ENCODE measurements at places on chromosomes 3 and 15.

GRCh38 chr3:112134335-112135124 is 1.5 kb upstream of the GCSAM start:
- no peak for DNase-seq

DNA sequence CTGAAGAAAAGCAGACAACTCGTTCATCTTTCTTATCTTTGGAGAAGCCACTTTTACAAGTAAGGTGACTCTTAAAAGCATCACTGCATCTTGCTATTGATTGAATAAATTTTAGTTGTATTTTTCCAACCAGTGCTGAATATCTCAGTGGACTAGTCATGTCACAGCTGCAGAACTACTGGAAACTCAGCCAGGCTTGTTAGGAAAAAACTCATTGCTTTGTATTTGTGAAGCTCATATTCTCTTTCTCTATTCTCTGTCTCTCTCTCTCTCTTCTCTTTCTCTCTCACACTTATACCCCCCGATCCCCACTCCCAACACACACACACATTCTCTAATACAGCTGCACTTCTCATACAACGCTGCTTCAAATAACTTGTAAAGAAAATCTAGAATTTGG is 104.3 kb downstream of the WDR76 start:
- no peak for DNase-seq

- no peak for DNase-seq
Observed at GRCh38 chr3:65532749-65533148, 506.0 kb downstream of the MAGI1 start.

- DNase-seq, result no peak
Observed at GRCh38 chr15:65772930-65773329, 19.2 kb downstream of the DENND4A start.

GRCh38 chr15:44482090-44482489 is 54.7 kb downstream of the CTDSPL2 start:
- no peak for DNase-seq

- DNase-seq, result no peak
Observed at GRCh38 chr3:1727242-1727641, 371.4 kb upstream of the CNTN4 start.

- DNase-seq, result no peak
Observed at GRCh38 chr3:58518291-58518789, 18.6 kb downstream of the ACOX2 start.

GRCh38 chr15:78507831-78508160 is 419 bp downstream of the HYKK start:
- peak; percentile 1 for DNase-seq

DNA sequence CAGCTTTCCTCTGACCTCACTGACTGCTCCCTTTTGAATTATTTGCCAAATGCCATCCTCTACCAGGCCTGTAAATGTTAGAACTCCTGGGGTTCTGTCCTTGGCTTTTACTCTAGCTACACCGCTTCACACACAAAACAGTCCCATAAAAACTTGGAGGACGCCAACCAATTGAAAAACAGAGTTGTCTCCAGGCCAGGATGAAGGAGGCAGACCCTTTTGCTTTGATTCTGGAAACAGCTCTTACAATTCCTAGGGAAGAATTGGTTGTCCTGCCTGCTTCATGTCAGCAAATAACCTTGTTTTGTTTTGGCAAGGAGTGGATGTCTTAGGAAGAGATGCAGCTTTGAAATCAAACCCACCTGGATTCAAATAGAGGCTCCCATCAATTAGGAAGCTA is 375.5 kb downstream of the UNC13C start:
- DNase-seq, result no peak

DNA sequence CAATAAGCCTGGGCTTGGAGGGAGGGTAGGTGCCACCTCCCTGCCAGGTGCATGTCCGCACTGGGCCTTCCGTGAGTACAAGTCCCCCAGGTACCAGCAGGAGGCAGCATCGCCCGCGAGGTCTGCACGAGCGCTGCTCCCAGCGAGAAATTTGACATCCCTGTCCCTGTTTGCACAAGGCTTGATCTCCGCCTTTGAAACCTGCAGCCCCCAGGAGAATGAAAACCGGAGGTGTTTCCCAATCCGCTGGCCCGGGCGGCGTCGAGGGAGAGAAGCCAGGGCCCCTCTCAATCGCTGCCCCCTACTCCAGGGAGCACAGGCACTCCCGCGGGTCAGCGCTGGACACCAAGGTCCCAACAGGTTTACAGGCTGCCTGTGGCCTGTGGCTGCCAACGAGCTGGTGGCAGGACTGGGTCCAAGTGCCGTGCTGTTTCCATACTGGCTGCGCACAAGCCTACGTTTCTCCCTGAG is 961 bp downstream of the HAPLN3 start:
- peak; percentile 16 for DNase-seq

- DNase-seq, result no peak
Observed at GRCh38 chr15:39770748-39771689, 11.6 kb downstream of the FSIP1 start.

- DNase-seq, result no peak
Observed at GRCh38 chr3:49316696-49317457, 23.0 kb downstream of the USP4 start.

GRCh38 chr3:46923559-46924350 is 46.2 kb downstream of the PTH1R start:
- DNase-seq, result no peak

DNA sequence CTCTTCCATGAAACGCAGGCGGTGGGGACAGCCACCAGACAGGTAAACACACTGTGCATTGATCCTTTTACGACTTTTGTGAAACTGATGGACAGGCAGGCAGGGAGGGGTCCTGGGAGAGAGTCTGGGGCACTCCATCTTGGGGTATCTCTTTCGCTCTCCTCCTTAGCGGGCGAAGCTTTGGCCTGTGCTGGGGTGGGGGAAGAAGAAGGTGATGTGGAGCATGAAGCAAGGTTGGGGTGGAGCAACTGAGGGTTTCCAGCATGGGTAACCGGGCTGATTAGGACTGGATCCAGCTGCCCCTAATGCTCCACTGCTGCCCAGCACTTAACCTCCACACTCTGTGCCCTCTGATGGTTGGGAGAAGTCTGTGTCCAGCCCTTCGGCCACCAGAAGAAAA is 25.6 kb downstream of the MUC20 start:
- no peak for DNase-seq

DNA sequence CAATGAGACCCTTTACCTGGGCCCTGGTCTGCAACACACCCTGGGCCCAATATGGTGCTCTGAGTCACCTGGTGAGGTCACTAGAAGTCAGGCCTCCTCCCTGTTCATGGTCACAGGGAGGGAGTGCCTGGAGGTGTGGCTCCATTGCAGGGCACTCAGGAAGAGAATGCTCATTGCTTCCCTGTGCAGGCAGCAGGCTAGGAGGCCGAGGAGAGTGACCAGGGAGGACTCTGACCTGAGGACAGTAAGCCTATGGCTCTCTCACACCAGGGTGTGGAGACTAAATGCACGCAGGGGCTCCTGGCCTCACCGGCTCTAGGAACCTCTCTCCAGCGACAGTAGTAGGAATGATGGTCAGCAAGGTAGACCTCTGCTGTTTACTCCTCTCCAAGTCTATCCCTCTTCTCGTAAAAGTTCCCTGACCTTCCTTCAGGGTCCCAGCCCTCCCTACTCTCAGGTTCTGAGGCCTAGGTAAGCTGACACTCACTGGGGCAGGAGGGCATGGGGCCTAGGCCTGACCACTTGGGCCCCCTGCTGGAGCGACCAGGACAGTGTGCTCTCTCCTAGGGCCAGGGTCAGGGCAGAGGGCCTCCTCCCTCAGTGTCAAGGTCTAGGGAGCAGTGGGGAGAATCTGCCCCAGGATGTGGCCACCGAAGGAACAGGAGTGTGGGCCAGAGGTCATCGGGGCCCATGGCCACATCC is 9.6 kb upstream of the SLCO2A1 start:
- DNase-seq, result no peak

GRCh38 chr15:90871716-90872485 is 3.5 kb downstream of the FURIN start:
- DNase-seq, result peak; percentile 14

GRCh38 chr3:139778682-139779233 is 101.0 kb upstream of the NMNAT3 start:
- no peak for DNase-seq

GRCh38 chr3:172749230-172749965 is 1.1 kb upstream of the ECT2 start:
- peak; percentile 21 for DNase-seq

DNA sequence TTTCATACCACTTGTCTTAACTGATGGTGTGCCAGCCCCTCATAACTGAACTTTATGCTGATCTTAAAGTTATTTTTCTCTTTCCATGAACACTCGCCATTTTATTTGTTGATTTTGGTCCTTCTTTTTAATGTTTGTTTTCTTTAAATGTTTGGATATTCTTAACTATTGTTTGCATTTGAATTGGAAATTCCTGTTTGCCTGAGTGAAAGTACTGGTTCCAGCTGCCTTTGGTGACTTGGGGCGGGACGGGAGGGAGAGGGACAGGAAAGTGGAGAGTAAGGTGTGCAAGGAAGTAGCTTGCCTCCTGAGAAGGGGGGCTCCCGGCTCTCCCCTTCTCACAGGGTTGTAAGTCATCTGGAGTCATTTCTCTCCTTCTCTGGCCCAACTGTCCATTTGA is 287.1 kb upstream of the PPP2R3A start:
- DNase-seq, result no peak

- no peak for DNase-seq
Observed at GRCh38 chr15:71118345-71118744, 3.1 kb downstream of the THSD4 start.

DNA sequence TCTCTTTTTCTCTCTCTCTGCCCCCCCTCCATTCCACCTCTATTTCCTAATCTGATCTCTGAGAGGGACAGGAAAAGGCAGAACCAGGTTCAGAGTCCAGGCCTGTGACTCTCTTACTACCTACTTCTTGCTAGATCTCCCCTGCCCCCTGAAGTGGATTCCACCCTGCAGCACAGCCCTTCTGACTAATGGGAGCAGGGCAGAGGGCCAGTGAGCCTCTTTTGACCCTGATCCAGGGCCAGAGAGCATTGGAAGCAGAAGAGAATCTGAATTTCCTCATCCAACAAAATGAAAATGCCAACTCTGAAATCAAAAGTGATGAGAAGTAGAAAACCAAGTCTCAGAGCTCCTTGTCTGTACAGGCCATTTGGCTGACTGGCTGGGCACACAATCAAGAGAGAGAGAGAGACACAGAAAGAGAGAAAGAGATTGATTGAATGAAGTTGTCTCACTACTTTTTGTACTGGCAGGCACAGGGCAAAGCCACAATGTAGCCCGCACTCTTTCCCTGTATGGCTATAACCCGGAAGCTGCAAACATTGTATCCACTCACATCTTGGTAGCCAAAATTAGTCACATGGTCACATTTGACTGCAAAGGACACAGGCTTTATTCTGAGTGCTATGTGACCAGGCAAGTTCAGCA is 31.6 kb upstream of the GLCE start:
- DNase-seq, result no peak

- no peak for DNase-seq
Observed at GRCh38 chr3:197518881-197519421, 36.8 kb downstream of the BDH1 start.

DNA sequence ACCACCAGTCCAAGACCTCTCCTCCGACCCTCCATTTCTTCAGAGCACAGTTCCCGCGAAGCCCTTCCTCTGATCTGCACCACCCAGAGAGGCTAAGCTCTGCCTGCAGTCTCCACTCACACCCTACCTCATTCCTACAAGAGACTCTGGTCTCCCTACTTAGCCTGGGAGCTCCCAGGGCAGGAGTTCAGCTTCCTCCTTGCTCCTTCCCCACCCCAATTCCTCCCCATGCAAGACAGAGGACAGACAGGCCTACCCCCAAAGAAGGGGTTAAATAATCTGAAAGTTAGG is 12.6 kb upstream of the VIPR1 start:
- no peak for DNase-seq

DNA sequence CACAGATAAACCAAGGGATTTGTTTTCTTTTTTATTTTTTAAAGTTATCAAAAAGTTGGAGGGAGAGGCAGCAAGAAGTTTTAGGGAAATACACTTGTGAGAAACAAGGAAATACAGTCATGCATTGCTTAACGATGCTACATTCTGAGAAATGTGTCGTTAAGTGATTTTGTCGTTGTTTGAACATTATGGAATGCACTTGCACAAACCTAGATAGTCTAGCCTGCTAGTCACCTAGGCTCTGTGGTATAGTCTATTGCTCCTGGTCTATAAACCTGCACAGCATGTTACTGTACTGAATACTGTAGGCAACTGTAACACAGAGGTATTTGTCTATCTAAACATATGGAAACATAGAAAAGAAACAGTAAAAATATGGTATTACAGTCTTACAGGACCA is 2.0 kb upstream of the NFKBIZ start:
- no peak for DNase-seq

GRCh38 chr3:45776611-45777010 is 19.7 kb downstream of the SLC6A20 start:
- no peak for DNase-seq

DNA sequence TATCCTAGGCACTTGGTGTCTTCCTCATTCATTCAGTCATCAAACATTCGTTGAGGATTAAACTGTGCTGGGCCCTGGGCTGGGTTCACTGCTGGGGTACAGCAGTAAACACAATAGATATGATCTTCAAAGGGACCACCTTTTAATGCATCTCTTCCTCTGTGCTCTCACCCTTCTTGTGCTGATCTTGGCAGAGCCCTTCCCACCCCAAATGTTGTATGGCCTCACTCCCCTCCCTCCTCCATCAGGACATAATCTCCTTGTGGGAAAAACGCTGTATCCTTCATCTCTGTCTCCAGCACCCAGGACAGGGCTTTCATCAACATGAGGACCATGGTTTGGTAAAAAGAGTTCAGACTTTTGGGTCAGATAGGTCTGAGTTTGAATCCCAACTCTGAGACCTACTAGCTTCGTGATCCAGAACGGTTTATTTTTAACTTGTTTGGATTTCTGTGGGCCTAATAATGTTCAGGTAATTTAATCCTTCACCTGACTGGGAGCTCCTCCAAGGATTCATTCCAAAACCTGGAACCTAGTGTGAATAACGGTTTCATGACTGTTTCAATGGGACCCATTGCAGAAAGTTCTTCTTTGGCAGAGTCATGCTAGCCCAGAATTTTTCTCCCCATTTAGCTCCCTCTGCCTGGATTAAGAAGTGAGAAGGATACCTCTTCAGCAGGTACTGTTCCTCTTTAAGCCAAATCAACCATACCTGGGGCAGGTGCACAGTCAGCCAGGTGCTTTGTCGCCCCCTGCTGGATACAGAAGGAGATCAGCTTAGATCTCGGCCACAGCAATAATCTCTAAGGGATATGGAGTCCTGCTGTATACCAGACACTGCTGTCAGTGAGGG is 5.2 kb upstream of the WNT7A start:
- DNase-seq, result peak; percentile 36

- no peak for DNase-seq
Observed at GRCh38 chr3:54257125-54257720, 134.9 kb downstream of the CACNA2D3 start.
